ENCODE measurements at places on chromosomes 3 and 15.
A peak's percentile ranks its signal among the peaks of the same experiment; 100 is the strongest.

GRCh38 chr3:111047812-111048435, 23.7 kb upstream of the NECTIN3 start:
- no peak for DNase-seq

GRCh38 chr3:188581365-188581764, 427.4 kb downstream of the LPP start:
- DNase-seq, result no peak

DNA sequence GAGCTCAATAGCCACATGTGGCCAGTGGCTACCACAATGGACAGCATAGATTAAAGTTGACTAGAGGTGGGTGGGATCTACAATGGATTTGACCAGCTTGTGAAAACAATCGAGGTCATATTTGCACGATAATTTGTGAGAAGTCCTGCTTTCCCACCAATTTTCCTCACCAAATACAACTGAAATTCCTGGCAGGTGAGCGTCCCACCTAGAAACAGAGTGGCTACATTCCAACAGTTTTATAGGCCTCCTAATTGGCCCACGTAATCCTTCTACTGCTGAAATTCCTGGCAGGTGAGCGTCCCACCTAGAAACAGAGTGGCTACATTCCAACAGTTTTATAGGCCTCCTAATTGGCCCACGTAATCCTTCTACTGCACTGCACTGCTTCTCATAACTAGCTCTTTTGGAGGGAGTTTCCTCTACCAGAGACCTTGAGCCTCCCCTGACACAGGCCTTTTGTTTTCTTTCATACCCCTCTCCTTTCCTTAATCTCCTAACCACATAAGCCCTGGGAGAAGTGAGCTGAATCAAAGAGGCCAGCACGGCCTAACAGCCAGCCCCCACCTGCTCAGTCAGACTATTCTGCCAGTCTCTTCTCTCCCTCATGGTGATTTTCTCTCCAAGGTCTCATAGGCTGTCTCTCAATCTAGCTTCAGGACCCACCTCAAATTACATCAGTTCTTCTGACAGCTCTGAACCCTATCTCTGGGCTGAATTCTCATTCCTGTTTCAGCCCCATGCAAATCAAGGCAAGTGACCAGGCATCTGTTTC, 80.2 kb downstream of the BFSP2 start:
- no peak for DNase-seq

DNA sequence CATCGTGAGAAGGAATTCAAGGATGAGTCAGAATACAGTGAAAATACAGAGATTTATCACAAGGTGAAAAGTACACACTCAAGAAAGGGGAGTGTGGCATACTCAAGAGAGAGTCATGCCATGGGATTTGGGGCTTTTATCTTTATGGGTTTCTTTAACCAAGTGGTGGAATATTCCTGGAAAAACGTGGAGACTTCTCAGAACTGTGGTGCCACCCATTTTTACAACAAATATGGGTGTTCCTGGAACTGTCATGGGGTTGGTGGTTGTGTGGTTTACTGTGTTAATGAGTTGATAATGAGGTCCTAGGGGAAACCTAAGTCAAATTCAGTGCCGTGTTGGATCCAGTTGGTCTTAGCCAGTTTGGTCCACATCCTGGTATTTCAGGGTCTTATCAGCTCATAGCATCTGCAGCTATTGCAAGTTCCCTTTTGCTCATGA, 497.2 kb downstream of the GABRG3 start:
- DNase-seq, result no peak

DNA sequence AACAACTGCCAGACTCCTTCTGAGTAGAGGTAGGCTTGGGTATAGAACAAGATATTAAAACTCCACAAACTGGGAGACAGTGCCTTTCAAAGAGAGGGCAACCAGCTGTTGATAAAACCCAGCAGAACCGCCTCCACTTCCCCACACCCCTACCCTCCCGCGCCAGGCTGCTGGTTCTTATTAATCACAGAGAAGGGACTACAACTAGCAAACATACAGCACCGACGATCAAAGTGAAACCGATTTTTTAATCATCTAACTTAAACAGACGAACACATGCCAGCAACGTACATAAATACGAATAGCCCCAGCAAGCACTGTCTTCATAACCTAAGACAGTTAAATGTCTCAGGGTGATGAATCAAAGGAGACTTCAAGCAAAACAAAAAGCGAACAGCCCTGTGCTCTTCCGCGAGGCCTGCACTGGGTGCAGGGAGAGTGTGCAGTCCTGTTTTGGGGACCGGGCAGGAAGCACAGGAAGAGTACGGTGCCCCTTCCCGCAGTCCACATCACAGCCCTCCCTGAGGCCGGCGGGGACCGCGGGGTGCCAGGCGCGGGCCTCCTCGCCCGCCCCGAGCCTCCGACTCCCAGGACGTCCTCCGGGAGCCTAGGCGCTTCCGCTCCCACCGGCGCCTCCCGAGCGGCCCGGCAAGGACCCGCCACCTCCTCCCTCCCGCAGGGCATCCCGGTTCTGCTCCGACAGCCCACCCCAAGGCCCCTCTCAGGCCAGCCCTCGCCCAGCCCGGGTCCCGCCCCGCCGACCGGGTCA, 75.1 kb upstream of the VGLL4 start:
- peak; percentile 38 for DNase-seq

DNA sequence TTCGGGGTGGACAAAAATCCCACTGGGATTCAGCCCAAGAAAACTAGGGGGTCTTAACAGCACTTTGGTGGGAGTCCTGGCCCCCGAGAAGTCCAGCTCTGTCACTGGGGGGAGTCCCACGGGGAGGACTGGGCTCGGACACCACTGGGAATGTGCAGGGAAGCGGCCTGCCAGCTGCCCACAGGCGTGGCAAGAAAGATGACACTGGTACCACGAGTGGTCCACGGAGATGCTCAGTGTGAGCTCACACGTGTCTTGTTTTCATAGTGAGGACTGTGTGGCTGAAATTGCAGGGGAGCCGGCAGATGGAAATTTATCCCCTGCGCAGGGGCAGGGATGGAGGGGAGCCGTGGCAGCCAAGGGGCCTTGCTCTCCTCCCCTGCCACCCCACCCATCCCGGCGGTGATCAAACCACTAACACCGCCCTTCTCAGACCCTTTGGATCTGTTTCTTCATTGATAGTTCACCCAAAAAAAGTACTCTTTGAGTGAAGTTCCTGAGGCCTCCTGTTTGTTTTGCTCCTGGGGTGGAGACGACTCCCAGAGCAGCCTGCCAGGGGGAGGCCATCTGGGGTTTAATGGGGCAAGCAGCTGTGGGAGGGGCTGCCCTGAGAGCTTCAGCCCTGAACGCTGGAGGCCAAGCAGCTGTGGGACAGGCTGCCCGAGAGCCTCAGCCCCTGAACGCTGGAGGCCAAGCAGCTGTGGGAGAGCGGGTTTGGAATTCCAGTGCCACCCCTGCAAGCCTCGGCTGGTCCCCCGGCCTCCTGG, 130.9 kb downstream of the LRRK1 start:
- no peak for DNase-seq

DNA sequence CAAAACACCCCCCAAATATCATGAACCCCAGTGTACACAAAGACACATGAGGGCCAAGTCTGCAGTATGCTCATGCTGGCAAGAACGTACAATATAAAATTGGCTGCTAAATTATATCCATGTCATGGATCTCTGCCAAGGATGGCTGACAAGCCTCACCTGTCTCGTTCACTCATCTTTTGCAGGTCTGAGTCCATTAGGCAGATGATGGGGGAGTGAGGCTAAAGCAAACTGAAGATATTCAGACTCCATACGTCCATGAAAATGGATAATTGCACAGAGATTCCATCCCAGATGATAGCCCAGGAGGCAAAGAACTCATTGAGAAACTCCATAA, 122.3 kb upstream of the PTPRG start:
- DNase-seq, result peak; percentile 36

GRCh38 chr15:78460737-78461136, 22.7 kb downstream of the IREB2 start:
- DNase-seq, result no peak

GRCh38 chr15:55552926-55553325, 35.2 kb downstream of the PYGO1 start:
- DNase-seq, result peak; percentile 24

DNA sequence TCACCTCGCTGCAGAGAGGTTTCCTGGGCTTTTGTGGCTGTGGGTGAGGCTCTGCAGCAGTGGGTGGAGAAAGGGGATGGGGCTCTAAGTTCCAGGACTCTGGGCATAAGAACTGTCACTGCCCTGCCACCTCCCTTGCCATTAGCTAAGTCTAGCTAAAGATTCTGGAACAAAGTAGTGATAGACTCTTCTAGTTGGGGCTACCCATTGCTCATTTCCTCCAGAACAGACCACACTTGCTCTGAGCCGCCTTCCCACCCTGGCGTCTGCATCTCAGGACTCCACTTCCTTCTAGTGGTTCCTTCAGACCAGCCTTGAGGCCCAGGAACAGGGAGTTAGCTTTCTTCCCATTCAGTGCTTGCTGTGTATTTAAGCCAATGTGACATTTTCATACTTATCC, 7.5 kb downstream of the ARHGAP31 start:
- DNase-seq, result no peak

GRCh38 chr3:10946526-10946925, 46.0 kb upstream of the SLC6A1 start:
- DNase-seq, result no peak

DNA sequence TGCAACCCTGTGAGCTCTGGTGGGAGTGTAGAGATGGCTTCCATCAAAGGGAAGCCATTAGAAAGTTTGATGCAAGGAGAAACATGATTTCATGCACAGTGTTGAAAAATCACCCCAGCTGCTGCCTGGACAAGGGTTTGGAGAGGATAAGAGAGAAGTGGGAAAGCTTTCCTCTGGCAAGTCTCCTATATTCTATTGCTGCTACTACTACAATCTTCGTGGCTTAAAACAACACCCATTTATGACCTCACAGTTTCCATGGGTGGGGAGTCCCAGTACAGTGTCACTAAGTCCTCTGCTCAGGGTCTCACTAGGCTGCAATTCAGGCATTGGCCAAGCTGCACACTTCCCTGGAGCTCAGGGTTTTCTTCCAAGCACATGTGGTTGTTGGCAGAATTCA, 229.3 kb downstream of the TAFA4 start:
- DNase-seq, result peak; percentile 41

DNA sequence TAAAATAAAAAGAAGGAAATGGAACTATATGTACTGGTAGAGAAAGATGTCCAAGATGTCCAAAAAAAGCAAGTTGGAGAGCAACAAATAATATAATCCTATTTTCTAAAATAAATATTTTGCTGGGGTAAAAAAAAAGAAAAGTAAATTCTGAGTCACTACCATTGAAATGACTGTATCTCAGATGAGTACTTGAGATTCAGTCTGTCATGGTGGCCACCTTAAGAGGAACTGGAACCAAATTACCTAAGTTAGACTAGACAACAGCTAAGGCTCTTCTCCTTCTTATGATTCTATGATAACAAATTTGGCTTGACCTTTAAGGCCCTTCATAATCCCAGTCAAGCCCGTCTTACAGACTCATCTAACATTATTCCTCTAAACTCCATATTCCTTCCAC, 270.6 kb upstream of the HES1 start:
- no peak for DNase-seq

DNA sequence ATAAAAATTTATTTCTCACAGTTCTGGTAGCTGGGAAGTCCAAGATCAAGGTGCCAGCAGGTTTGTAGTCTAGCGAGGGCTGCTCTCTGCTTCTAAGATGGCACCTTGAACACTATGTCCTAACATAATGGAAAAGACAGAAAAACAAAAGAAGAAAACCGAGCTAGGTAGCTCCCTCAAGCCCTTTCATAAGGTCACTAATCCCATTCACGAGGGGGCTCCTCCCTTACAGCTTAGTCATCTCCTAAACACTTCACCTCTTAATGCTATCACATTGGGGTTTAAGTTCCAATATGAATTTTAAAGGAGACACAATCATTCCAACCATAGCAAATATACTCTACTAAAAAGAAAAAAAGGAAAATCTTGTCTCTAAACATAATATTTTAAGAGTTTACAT, 23.6 kb downstream of the GOLGA6D start:
- DNase-seq, result no peak

- peak; percentile 18 for DNase-seq
Observed at GRCh38 chr3:94787734-94788270, 724.9 kb downstream of the NSUN3 start.

DNA sequence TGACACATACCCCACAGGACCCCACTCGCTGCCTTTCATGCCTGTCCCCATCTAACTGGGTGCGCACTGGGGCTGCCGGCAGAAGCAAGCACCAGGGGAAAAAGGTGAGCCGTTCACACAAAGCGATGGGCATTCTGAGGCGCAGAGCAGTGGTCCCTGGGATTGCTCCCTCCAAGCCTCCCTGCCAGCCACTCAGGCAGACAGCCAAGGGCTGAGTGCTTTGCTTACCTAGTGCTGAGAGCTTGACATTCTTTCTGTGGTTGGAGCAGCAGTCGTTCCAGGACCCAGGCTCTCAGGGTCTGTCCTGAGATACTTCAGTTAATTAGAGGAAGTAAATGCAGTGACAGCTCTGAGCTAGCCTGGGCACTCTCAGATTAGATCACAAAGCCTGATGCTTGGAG, 5.7 kb downstream of the ESYT3 start:
- no peak for DNase-seq

DNA sequence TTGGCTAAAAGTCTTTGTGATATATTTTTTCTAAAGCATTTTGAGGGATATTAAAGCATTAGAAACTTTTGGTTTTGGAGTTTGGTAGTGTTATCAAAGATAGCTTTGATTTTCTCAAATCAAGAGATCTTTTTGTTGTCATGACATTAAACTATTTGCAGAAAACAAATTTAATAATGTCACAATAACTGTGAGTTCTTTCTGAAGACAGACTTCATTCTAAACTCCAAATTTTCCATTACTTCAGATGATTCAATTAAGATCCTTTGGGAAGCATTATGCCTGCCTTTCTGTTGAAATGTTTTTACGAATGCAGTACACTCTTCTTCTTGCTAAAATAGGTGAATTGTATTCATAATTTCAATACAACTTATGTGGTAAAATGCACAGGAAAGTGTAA, 145.4 kb downstream of the ALCAM start:
- DNase-seq, result peak; percentile 57

DNA sequence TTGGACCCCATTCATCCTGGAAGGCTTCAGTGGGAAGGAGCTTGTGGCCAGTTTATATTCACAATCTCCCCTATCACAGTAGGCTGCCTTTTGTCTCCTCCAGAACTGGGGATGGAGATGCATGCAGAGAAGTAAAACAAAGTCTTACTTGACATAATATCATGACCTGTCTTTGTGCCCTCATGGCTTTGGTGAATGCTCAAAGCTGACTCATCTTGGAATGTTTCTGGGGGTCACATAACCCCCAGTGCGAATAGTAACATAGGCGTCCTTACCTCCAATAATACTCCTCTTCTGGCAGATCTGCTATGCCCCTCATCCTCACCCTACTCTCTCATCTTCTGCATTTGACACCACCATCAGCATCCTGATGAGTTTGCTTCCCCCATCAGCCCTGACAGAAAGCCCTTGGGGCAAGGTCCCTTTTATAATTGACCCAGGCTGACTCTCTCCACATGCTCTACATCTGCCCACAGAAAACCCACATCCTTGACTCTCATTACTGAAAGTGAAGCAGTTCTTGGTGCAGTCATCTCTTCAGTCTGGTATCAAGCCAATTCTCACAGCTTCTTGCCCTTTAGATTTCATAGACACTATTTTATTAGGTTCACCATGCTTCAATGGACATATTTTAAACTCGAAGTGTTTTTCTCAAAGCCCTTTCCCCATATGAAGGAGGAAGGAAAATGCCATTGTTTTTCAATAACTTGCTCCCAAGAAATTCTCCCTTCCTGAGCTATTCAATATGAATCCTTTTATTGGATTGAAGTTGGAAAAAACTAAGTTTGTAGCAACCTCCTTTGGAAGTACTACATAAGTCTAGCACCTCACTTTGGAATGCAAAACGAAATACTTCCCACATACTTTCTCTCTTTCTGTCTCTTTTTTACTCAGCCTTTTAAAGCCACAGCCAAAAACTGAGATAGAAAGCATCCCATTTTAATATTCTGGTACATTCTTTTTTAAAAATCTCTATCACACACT, 36.6 kb downstream of the OSTN start:
- no peak for DNase-seq

- no peak for DNase-seq
Observed at GRCh38 chr3:114645392-114645791, 351.6 kb downstream of the TIGIT start.

Data from muscle of back (tissue), 13 donors.